ENCODE measurements at places on chromosomes 1 and 21.

GRCh38 chr21:31387560-31388186 lies 43.6 kb upstream of the TIAM1 start:
- DNase-seq, result no peak

- peak; percentile 77 for DNase-seq
Observed at GRCh38 chr1:44049839-44050238, 18.6 kb upstream of the SLC6A9 start.

- no peak for DNase-seq
Observed at GRCh38 chr1:191152776-191153175, 675.1 kb upstream of the BRINP3 start.

DNA sequence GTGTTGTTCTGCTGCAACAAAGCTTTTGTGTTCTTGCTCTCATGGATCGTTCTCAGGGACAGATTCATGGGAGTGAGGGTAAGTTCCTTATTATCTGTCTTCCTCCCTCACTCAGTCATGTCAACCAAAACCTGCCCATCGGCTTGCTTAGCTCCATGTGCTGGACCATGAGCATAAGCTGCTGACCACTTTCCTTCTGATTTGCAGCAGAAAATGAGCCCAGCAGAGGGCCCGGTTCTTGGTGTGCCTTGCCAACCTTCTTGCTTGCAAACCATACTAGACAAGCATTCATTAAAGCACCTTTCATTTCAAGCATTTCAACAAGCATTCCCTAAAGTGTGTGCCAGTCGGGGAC lies 64.0 kb upstream of the COA6 start:
- DNase-seq, result no peak

- no peak for DNase-seq
Observed at GRCh38 chr1:234868296-234869147, 258.5 kb upstream of the IRF2BP2 start.

DNA sequence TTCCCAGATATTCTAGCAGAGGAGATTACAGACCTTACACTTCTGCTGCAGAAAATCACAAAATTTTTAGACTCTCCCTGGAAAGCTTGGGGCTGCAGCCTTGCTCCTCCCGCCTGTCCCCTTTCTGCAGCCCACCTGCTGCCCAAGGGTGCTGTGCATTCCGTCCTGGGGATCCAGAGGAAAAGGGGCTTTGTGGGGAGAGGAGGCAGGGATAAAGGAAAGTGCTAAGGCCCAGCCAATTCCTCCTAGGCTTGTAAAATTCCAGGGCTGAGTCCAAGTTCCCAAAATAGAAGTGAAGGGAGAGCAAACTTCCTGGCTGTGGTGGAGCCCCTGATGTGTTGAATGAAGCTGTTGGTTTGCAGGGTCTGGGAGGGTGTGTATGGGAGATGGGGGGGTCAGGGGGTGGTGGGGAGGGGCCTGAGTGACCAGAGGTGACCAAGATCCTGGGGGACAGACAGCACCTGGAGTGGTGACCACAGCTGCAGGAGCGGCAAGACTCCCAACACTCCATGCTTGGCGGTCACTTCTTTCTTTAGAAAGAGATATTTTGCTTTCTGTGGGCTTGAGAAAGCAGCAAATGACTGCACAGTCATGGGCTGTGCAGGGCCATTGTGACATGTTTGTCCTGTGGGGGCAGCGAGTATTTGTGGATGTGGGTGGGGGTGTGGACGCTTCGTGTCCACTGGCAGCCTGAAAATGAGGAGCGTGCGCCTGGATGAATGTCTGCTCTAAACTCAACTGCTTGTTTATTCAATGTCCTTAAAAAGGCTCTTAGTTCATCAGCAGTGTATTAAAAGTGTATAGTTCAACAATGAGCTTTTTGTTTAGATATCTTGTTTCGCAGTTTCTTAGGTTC lies 68.4 kb downstream of the TLR5 start:
- DNase-seq, result no peak

DNA sequence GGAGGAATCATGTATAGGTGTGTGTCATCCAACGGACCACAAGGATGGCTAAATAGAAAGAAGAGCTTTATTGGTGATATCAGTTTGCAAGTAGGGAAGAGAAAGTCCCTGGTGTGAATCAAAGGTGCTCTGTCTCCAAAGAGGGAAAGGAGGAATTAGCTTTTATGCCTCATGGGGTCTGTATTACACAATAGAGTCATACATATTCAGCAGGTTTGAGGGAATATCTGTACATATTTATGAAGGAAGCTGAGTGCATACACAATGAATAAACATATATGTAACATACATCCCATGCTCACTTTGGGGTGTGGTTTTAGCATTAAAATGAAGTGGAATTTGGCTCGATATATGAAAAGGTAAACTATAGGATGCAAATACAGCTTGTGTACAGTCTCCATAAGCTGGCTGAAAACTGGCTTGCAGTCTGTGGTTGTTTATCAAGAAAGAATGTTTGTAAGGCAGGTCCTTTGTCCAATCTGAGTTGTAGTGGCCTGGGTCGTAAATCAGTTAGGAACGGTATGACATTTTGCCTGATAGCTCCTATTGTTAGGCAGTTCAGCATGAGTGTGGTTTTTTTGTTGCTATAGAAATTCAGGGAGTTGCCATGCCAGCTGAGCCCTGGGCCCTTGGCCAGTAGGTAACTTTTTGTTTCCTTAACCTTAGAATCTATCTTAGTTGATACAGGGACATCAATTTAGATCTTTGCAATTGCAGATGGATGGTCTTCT lies 198.0 kb upstream of the ZP4 start:
- no peak for DNase-seq

DNA sequence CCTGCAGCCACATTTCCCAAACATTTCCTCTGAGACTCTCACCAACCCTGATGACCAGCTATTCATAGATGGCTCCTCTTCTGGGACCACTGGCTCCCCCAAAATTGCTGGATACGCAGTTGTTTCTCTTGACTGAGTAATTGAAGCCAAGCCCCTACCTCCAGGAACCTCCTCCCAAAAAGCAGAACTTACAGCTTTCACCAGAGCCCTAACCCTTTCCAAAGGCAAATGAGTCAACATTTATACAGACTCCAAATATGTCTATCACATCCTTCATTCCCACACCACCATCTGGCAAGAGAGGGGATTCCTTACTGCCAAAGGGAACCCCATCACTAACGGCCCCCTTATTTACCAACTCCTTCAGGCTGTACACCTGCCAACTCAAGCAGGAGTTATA lies 20.3 kb upstream of the CA6 start:
- DNase-seq, result no peak

DNA sequence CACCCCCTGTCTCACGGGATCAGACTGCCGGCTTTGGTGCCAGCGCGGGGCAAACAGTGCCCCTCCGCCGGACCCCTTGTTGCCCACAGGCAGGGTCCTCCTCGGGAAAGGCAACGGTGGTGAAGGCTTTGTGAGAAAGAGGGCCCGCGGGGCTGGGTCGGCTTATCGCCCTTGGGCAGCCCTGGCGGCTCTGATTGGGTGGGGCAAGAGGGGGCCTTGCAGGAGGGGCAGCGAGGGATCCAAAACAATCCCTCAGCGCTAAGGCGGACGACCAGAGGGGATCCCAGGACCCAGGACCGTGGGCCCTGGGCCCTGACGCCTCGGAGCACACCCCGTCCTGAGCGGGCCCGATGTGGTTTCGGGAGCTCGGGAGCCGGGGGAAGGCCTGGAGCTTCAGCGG lies 3.9 kb upstream of the ZNF678 start:
- no peak for DNase-seq

DNA sequence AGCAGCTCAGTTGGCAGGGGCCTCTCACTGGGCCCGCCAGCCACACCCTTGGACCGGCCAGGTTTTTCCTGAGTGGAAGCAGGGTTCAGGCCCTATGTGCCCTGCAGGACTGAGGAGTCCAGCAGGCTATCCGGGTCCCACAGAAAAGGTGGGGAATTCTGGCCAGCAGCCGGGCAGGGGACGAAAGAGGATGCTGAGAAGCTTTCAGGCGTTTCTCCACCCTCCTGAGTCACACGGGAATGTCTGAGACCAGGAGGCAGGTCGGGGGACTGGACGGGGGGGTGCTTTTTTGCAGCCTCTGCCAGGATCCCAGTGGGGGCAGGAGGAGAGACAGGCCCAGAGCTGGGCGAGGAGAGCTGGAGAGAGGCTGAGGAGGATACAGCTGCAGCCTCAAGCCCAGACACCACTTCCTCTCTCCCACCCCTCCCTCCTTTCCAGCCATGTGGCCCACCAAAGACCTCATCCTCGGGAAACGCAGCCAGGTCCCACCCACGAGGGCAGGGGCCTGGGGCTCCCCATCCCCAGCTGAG lies 105.4 kb downstream of the SPSB1 start:
- peak; percentile 51 for DNase-seq

DNA sequence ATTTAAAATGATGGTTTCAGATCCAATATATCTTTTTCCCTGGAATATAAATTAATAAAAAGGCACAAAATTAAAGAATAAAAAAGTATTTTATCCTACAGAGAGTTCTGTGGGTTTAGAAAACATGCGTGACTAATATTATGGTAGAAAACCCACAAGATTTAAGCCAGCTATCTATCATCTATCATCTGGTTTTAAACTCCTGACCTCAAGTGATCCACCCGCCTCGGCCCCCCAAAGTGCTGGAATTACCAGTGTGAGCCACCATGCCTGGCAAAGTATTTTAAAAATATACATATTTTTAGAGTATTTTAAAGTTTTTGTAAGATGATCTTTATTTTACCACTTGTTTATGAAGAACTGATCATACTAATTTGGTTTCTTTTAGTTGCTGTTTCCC lies 79.5 kb downstream of the NRIP1 start:
- no peak for DNase-seq

DNA sequence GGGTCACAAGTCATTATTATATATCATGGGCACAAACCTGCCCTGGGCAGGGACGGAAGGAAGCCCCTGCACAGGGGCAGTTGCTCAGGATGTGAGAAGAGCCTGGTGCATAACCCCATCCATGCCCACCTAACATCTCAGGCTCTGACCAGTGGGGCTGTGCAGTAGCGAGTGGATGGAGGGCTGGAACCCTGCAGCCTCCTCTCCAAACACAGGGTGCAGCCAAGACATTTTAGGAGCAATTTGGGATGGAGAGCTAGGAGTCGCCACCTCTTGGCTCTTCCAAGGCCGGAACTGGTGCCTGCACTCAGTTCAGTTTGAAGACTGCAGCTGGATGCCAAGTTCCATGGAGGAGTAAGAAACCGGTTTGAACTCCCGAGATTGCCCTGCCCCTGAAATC lies 2.8 kb downstream of the MX1 start:
- no peak for DNase-seq

- no peak for DNase-seq
Observed at GRCh38 chr1:152942161-152942560, 4.8 kb upstream of the SPRR5 start.

DNA sequence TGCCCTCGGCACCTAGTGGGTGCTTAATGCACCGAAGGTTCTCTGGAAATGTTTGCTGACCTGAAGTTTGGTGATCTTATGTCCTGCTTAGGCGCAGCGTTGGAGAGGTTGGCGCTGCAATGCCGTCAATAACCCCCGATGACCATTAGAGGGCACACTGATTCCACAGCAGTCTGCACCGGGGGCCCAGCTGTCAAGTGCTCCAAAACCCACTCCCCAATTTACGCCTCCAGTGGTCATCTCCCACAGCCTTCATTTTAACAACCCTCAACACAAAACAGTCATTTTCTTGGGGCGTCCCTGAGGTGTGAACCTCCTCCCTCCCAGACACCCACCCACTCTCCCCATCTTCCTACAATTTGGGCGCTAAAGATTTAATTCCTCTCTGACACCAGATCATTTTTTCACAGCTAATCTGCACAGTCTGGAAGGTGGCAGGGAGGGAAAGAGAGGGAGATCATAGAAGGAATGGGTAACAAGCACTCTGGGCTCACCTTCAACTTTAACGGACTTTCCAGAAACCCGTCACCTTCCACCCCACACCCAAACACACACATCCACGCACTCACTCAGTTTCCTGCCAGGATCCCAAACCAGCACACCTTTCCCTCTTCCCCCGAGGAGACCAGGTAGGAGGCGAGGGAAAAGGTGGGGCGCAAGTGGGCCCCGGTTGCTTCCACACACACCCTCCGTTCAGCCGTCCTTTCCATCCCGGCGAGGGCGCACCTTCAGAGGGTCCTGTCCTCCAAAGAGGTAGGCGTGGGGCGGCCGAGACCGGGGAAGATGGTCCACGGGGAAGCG lies 570 bp upstream of the NPR1 start:
- DNase-seq, result peak; percentile 51
